ENCODE measurements at places on chromosomes 5 and 9. TPM values are rescaled to one million over a fixed set of nuclear protein-coding genes. Genes with fewer than 3 reads are reported as not detected.

Gene CYFIP2
- 2.1 TPM for total RNA-seq

Gene TSSK1B
- total RNA-seq: 0.21 TPM

Gene GPR150
- total RNA-seq: 0.24 TPM

Gene SLC25A46
- 71.6 TPM for total RNA-seq

Gene DOLPP1
- total RNA-seq: 13.2 TPM

Gene OR1N1
- not detected for total RNA-seq

Gene GDNF
- under 0.01 TPM for total RNA-seq

Gene SHISAL2B
- total RNA-seq: not detected

Gene HRCT1
- total RNA-seq: 0.85 TPM

Gene ELAVL2
- total RNA-seq: not detected

Gene CER1
- not detected for total RNA-seq

All from tracheal epithelial cell (primary cell).